ENCODE measurements at places on chromosomes 5 and 9. TPM values are rescaled to one million over a fixed set of nuclear protein-coding genes. Genes with fewer than 3 reads are reported as not detected.

PTGDS gene
- total RNA-seq, result 1.3 TPM

SGCD gene
- 0.30 TPM for total RNA-seq

ZNF883 gene
- total RNA-seq, result 1.5 TPM

EIF4E1B gene
- total RNA-seq, result not detected

LRRC19 gene
- not detected for total RNA-seq

STPG3 gene
- not detected for total RNA-seq

BTNL9 gene
- total RNA-seq, result not detected

TAL2 gene
- total RNA-seq, result not detected

GPR21 gene
- 0.40 TPM for total RNA-seq

- no peak for DNase-seq
- no peak overlapping the region for H3K4me3 ChIP-seq
- H3K27me3 ChIP-seq, result no peaks in the 10 kb centered on the region
- H3K4me1 ChIP-seq, result no peaks in the 10 kb centered on the region
- H3K27ac ChIP-seq, result no peak overlapping the region
Measured at GRCh38 chr5:163384669-163385068, 52.7 kb upstream of the CCNG1 start.

GRCh38 chr5:55554585-55555202 is 19.9 kb upstream of the PLPP1 start:
- no peak overlapping the region for H3K27ac ChIP-seq
- no peaks in the 10 kb centered on the region for H3K27me3 ChIP-seq
- peaks cover 13% of the 10 kb centered on the region for H3K36me3 ChIP-seq
- peaks cover 6% of the 10 kb centered on the region for H3K4me1 ChIP-seq
- no peak overlapping the region for H3K4me3 ChIP-seq

- no peaks in the 10 kb centered on the region for H3K36me3 ChIP-seq
- no peak overlapping the region for H3K4me3 ChIP-seq
- no peaks in the 10 kb centered on the region for H3K27me3 ChIP-seq
- H3K27ac ChIP-seq, result no peak overlapping the region
- H3K4me1 ChIP-seq, result no peaks in the 10 kb centered on the region
- DNase-seq, result no peak
Measured at GRCh38 chr9:9498846-9499245, 1114.0 kb downstream of the PTPRD start.

- H3K36me3 ChIP-seq, result peaks cover 25% of the 10 kb centered on the region
- no peak for DNase-seq
- H3K4me3 ChIP-seq, result peak overlapping the region; percentile 55
- H3K27me3 ChIP-seq, result no peaks in the 10 kb centered on the region
Measured at GRCh38 chr5:151067632-151068432, 13.0 kb downstream of the TNIP1 start.

GRCh38 chr5:11477786-11478185 is 426.5 kb downstream of the CTNND2 start:
- H3K36me3 ChIP-seq, result no peaks in the 10 kb centered on the region
- H3K27ac ChIP-seq, result no peak overlapping the region
- H3K4me3 ChIP-seq, result no peak overlapping the region
- no peaks in the 10 kb centered on the region for H3K27me3 ChIP-seq
- H3K4me1 ChIP-seq, result no peaks in the 10 kb centered on the region
- no peak for DNase-seq

DNA sequence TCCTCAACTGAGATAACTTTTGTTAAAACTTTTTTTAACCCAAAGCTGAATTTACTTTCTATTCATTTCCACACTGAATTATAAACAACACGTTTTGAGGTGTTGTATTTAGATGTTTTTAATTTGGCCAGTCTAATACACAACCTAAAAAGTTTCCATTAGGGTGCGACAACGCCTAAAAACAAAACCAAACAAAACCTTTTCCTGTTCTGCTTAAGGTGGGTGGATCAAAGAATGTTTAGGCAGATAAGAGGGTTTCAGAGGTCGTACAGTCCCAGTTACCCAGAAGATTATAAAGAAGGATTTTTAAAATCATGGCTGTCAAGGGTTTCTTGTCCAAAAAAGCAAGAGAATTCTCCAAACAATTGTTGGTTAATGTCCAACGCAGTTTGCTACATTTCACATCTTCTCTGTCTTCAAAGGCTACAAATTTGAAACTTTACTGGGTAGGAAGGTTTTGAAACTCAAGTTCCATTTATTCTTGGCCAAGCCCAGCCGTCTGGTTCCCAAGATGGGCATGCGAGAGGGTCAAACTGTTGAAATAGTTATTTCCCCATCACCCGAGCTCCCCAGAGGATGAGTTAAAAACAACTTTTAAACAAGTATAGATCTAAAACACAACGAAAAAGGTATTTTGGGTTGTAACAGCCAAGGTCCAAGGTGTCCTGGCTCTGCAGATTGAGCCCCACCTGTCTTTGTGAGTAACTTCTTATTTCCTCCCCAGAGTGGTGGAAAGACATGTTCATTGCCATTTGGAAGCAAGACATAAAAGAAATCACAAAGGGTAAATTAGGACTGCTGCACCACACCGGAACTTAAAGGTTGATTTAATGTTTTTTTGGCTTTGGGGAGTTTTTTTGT is 122.8 kb upstream of the MAP3K1 start:
- peak overlapping the region; percentile 32 for H3K4me3 ChIP-seq
- no peak for DNase-seq
- H3K4me1 ChIP-seq, result peaks cover 33% of the 10 kb centered on the region
- H3K27me3 ChIP-seq, result no peaks in the 10 kb centered on the region

DNA sequence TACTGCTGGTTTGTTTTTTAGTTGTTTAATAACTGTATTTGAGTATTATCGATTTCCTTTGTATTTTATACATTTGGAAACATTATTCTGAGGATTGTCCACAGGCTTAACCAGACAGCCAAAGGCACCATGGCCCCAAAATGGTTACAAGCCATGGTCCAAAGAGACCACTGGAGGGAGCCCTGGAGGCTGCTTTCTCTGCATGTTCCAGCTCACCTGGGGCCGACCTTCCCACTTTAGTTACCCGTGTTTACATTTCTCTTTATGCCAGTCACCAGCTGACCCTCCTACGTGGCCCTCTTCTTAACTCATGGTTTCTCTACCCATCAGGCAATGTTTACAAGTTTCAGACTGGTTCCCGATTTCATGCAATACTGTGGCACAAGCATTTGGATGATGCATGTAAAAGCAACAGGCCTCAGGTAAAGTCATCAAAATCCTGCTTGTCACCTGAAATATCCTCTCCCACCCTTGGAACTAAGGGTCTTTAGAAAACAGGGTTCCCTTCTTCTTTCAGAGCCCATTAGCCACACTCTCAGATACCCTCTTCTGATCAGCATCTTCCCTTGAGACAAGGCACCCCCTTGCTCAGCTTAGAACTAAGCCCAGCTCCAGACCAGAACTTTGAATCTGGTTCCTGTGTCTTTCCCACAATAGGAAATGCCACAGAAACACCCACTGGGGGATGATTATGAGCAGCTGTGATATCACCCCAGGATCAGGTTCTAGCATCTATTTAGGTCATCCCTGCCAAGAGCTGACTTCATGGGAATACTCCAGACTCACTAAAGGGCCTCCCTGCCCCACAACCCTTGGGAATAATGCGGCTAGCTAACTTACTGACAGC is 49.9 kb upstream of the GARNL3 start:
- H3K4me3 ChIP-seq, result no peak overlapping the region
- H3K36me3 ChIP-seq, result no peaks in the 10 kb centered on the region
- H3K4me1 ChIP-seq, result peaks cover 2% of the 10 kb centered on the region
- no peak overlapping the region for H3K27ac ChIP-seq

DNA sequence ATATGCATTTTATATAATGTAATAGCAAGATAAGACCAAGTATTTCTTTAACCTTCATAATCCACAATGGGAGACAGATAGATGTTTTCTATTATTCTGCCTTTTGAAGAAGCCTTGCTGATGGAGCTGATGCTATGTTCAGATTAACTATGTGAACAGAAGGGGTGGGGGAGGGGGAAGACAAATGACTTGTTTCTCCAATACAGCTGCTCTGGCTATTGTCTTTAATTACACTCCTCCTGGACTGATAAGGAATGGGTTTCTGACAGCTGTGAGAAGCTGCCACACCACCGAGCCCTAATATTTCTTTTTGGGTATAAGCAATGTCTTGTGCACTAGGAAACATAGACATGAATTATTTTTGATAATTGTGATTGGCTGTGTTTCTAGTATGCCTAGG is 62.0 kb downstream of the CAVIN4 start:
- H3K36me3 ChIP-seq, result no peaks in the 10 kb centered on the region
- H3K27me3 ChIP-seq, result peaks cover 4% of the 10 kb centered on the region
- no peak overlapping the region for H3K4me3 ChIP-seq
- DNase-seq, result no peak
- no peak overlapping the region for H3K27ac ChIP-seq

- no peaks in the 10 kb centered on the region for H3K4me1 ChIP-seq
- no peak for DNase-seq
- no peak overlapping the region for H3K27ac ChIP-seq
- no peaks in the 10 kb centered on the region for H3K27me3 ChIP-seq
Measured at GRCh38 chr5:36009698-36010097, 18.5 kb upstream of the UGT3A1 start.

DNA sequence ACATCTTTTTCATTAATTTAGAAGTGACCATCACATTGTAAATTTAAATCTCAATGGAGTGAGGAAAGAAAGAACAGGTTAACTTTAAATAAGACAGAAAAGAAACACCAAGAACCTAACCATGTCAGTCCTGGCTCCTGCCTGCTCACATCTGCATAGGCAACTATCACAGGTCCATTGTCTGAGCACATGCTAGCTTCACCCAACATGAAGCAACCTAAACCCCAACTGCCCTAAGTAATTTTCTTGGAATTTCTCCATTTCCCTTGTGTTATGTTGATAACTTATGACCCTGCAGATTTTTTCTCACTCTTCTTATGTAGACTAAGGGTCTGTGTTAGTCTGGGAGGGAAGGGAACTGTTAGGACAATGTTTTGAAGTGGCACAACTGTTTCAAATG is 2205.8 kb upstream of the ACO1 start:
- no peak for DNase-seq
- no peaks in the 10 kb centered on the region for H3K36me3 ChIP-seq
- no peaks in the 10 kb centered on the region for H3K27me3 ChIP-seq

- H3K4me3 ChIP-seq, result no peak overlapping the region
- no peak for DNase-seq
- no peaks in the 10 kb centered on the region for H3K36me3 ChIP-seq
- no peak overlapping the region for H3K27ac ChIP-seq
Measured at GRCh38 chr5:140591747-140592372, 27.2 kb downstream of the SLC35A4 start.

DNA sequence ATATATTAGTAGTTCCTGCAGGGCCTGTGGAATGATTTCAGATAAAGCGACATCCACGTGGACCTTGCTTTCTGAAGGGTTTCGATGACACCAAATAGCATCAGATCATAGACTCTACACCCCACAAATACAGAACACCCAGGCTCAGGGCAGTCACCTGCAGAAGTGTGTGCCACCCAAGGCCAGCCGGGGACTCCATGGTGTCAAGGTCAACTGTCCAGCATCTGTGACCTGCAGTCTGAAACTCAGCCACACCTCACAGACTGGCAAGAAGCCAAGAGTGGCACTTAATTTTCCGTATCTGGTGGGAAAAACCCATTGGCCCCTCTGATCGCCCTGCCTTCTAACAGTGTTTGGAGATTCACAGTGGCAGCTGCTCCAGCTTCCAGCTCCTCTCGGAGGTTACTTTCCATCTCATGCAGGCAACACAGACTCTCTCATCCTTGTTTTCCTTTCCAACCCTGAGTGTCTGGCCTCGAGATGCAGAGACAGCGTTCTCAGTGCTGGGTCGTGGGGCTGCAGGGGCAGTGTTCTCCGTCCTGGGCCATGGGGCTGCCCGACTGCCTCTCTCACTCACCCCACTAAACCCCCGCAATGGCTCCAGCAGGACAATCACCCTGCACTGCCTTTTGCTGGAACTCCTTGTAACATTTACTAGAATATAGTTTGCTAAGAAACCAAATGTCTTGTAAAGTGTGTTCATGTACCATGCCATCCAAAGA is 221.9 kb downstream of the IRX2 start:
- H3K4me1 ChIP-seq, result no peaks in the 10 kb centered on the region
- H3K36me3 ChIP-seq, result no peaks in the 10 kb centered on the region
- DNase-seq, result no peak

DNA sequence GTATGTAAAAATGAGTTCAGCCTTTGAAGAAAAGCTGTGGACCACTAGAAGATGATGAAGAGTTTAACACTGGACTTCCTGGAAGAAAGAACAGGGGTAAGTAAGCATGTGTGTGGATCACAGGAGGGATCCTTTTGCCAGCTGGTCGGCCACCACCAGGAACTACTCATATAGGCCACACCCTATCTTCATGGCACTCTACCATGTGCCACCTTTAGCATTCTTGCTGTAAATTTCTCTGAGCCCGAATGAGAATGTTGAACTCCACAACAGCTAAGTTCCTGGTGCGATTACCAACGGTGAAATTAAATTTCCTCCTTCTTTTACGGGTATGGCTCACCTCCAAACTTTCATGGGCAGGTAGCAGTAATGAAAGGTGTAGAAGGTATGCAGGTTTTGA is 102.3 kb downstream of the ATP10B start:
- no peaks in the 10 kb centered on the region for H3K36me3 ChIP-seq
- H3K27me3 ChIP-seq, result peaks cover 7% of the 10 kb centered on the region
- no peak for DNase-seq
- H3K27ac ChIP-seq, result no peak overlapping the region
- peaks cover 2% of the 10 kb centered on the region for H3K4me1 ChIP-seq

- H3K27me3 ChIP-seq, result no peaks in the 10 kb centered on the region
- peaks cover 53% of the 10 kb centered on the region for H3K36me3 ChIP-seq
- no peak overlapping the region for H3K27ac ChIP-seq
Measured at GRCh38 chr5:109370343-109370742, 39.4 kb downstream of the PJA2 start.

GRCh38 chr5:140038373-140038957 is 4.6 kb downstream of the NRG2 start:
- no peak for DNase-seq
- H3K36me3 ChIP-seq, result no peaks in the 10 kb centered on the region
- H3K4me3 ChIP-seq, result no peak overlapping the region
- no peak overlapping the region for H3K27ac ChIP-seq
- H3K4me1 ChIP-seq, result peaks cover 7% of the 10 kb centered on the region
- peaks cover 71% of the 10 kb centered on the region for H3K27me3 ChIP-seq

- no peak for DNase-seq
- H3K4me3 ChIP-seq, result no peak overlapping the region
- H3K4me1 ChIP-seq, result no peaks in the 10 kb centered on the region
- H3K36me3 ChIP-seq, result no peaks in the 10 kb centered on the region
Measured at GRCh38 chr5:168995024-168995423, 305.9 kb downstream of the SLIT3 start.

GRCh38 chr9:126298063-126298801 is 28.4 kb upstream of the MVB12B start:
- H3K27me3 ChIP-seq, result peaks cover 3% of the 10 kb centered on the region
- DNase-seq, result no peak
- peaks cover 8% of the 10 kb centered on the region for H3K4me1 ChIP-seq
- no peaks in the 10 kb centered on the region for H3K36me3 ChIP-seq

- H3K36me3 ChIP-seq, result no peaks in the 10 kb centered on the region
- DNase-seq, result no peak
- H3K27me3 ChIP-seq, result no peaks in the 10 kb centered on the region
- H3K4me1 ChIP-seq, result no peaks in the 10 kb centered on the region
Measured at GRCh38 chr5:125829349-125829748, 593.9 kb upstream of the GRAMD2B start.

GRCh38 chr9:90054810-90055209 is 450.0 kb downstream of the GADD45G start:
- H3K4me1 ChIP-seq, result no peaks in the 10 kb centered on the region
- H3K4me3 ChIP-seq, result no peak overlapping the region
- DNase-seq, result no peak
- no peak overlapping the region for H3K27ac ChIP-seq

GRCh38 chr9:97966493-97966892 is 16.6 kb upstream of the ANP32B start:
- peaks cover 12% of the 10 kb centered on the region for H3K27me3 ChIP-seq
- H3K27ac ChIP-seq, result no peak overlapping the region
- H3K36me3 ChIP-seq, result no peaks in the 10 kb centered on the region
- DNase-seq, result no peak
